Muscle of leg (tissue), 16 donors: ENCODE measurements at places on chromosomes 11 and 22. TPM values are rescaled to one million over a fixed set of nuclear protein-coding genes. Genes with fewer than 3 reads are reported as not detected.

GDPD4 gene
- not detected for polyA plus RNA-seq

- peak; percentile 70 for DNase-seq
These were observed 4.8 kb downstream of the CCDC88B start for GRCh38 chr11:64344787-64345186.

OR5T2 gene
- not detected for polyA plus RNA-seq

DNA sequence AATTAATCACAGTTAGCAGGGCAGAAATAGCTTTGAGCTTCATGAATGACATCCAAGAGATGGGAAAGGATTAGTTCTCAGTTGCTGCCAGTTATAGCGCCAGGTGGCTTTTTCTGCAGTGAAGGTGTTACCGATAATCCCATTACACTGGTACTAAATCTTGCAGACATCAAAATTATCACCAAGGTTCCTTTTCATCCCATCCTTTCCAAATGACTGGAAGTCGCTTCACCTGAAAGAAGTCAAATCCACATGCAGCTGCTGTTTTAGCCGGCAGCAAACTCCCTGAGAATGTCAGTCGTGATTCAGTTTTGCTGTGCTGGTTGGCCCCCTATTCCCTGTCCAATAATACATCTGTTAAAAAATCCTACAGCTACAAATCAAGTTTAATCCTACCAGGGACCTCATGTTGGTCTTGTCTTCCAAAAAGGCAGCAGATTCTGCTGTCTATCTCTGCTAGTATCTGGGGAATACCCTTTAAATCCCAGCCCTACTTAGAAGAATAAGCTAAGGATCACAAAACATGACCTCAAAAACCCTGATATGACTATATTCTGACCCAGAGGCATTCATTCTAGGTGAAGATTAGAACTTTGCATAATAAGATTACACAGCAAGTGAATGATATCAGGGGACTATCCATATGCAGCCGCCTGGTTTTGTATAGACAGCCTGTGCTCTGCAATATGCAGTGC, 31.7 kb downstream of the IMMP1L start:
- peak; percentile 1 for DNase-seq

RAB39A gene
- polyA plus RNA-seq: 0.81 TPM

- DNase-seq: no peak
These were observed 111.8 kb downstream of the PDE2A start for GRCh38 chr11:72562431-72562830.

GRCh38 chr22:46103181-46103580, 47.1 kb upstream of the PPARA start:
- no peak for DNase-seq

- peak; percentile 20 for DNase-seq
These were observed 62.7 kb downstream of the MICAL2 start for GRCh38 chr11:12173111-12173510.

TSPAN18 gene
- polyA plus RNA-seq: 44.0 TPM

- no peak for DNase-seq
These were observed 114.0 kb downstream of the GRIK4 start for GRCh38 chr11:120625565-120625964.

SLC22A25 gene
- polyA plus RNA-seq: 0.17 TPM

DNA sequence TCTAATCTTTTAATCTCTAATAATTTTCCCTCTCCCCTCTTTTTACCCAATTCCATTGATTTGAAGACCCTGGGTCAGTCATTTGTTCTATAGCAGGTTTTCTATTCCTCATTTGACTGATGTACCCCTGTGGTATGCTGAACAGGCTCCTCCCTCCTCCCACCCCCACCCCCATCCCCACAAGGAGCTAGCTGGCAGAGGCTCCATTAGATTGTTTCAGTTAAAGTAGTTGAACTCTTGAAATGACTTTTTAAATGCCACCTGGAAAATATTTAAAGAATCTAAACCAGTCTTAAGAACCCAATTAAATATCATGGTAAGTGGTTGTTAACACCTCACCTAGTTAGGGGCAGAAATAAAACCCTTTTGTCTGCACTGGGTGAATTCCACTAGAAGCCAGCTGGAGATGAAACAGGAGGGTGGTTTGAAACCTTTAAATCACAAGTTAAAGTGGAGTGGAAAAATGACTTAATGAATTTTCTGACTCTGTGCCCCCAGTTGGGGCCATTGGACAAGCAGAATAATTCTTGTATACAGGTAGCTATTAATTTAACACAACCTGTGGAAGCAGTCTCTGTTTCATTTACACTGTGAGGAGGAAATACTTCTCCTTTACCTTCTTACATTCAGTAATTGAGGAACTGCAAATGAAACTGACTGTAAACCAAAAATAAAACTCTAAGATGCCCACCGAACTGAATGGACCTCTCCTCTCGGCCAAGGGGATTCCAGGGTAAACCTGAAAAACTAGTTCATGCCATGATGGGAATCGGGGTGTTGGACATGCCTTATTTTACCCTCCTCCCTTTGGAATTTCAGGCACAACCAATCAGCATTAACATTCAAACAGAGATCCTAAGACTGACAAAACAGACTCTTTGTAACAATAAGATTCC, 30.7 kb downstream of the PRR5L start:
- no peak for DNase-seq

DNA sequence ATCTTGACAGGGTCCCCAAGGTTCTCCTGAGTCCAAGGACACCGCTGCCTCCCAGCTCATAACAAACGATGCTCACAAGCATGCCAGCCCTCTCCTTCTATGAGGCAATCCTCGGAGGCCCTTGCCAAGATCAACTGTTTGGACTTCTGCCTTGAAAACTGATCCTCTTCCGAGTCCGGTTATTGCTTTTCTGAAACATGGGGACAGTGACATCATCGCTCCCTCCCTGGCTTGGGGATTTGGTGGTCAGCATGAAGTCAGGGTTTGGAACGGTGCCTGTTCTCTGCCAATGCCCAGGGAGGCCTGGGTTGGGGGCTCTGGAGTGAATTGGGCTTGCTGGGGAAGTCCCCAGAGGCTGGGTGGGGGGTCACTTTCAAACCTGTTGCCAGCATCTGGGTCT, 149.3 kb downstream of the FBXO7 start:
- DNase-seq: peak; percentile 88

HOATZ gene
- polyA plus RNA-seq: 0.12 TPM
